CD4-positive, alpha-beta T cell treated with Interleukin-10 for 1 hour (primary cell): ENCODE measurements at places on chromosomes 3 and 15.

- DNase-seq: no peak
These were observed 8.1 kb downstream of the FAM131A start for GRCh38 chr3:184345317-184346144.

- DNase-seq: no peak
These were observed 89.2 kb downstream of the TAMM41 start for GRCh38 chr3:11757441-11757875.

- DNase-seq: no peak
These were observed 251.2 kb downstream of the SLC9A9 start for GRCh38 chr3:143596957-143597642.

DNA sequence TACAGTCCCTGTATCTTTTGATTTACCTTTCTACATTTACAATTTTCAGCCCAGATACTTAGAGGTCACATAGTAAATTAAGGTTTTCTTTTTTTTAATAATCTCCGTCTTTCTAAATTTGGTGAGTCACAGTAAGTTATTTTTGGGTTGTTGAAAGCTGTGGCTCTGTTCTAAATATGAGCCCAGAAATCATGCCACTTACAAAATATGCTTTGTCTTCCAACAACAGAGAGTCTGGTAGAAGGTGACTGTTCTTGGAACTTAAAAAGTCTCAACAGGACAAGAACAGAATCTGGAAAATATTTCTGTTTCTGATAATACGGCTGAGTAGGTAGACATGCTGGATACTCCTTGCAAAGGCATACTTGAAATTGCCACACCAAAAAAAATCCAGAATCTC is 16.0 kb downstream of the GOLGA8S start:
- no peak for DNase-seq

- DNase-seq: no peak
These were observed 1.9 kb upstream of the MEX3B start for GRCh38 chr15:82047453-82048400.

- DNase-seq: no peak
These were observed 70.5 kb upstream of the ITGA11 start for GRCh38 chr15:68502398-68502901.

DNA sequence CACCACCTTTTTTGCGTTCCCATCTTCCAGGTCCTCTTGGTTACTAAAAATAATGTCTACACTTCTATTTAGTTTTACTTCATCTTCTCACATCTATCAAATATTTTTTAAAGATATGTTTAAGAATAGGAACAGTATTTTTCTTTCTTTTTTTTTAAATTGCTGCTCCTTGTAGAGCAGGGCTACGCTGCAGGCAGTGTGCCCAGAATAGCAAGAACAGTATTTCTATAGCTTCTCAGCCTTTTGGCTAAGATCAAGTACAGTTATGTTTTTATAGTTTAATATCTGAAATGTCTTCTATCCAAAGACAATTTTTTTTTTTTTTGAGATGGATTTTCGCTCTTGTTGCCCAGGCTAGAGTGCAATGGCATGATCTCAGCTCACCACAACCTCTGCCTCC is 73.0 kb downstream of the MYO9A start:
- DNase-seq: no peak
